ENCODE measurements at places on chromosomes 7 and 10. TPM values are rescaled to one million over a fixed set of nuclear protein-coding genes. Genes with fewer than 3 reads are reported as not detected.

DNA sequence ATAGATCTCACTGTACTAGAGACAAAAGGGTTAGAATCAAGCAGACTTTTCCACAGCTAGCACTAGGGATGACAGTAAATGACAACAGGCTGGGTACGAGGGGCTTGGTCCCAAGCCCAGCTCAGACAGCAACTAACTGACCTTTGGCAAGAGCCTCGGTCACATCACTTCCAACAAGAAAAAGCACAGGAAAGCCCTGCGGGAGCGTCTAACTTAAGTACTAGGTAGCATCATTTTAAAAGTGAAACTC, 22.8 kb downstream of the CALML3 start:
- no peak for DNase-seq

CNPY1 gene
- not detected for total RNA-seq

- no peak for DNase-seq
Measured at GRCh38 chr7:1697499-1698125, 27.5 kb downstream of the ELFN1 start.

PON1 gene
- not detected for total RNA-seq

HOXA10 gene
- not detected for total RNA-seq

DNA sequence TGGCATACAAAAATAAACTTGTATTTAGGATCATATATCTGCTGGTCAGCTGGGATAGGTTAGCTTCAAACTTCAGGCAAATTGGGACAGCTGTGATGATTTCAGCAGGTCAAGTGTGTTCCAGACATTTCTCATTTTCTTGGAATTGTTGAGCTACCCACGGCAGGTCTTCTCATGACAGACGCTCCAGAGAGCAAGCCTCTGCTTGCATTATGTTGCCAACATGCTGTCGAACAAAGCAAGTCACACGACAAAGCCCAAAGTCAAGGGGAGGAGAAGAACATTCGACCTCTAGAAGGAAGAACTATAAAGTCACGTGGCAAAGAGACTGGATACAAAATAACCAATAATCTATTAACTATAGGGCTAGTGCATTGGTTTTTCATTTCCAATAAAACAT, 103.5 kb downstream of the RAB18 start:
- no peak for DNase-seq

- no peak for DNase-seq
Measured at GRCh38 chr10:114815791-114816190, 5.8 kb upstream of the FHIP2A start.

NEUROG3 gene
- not detected for total RNA-seq

TNS3 gene
- 70.1 TPM for total RNA-seq

GRCh38 chr10:125004571-125005311, 62.8 kb downstream of the ZRANB1 start:
- no peak for DNase-seq

DNA sequence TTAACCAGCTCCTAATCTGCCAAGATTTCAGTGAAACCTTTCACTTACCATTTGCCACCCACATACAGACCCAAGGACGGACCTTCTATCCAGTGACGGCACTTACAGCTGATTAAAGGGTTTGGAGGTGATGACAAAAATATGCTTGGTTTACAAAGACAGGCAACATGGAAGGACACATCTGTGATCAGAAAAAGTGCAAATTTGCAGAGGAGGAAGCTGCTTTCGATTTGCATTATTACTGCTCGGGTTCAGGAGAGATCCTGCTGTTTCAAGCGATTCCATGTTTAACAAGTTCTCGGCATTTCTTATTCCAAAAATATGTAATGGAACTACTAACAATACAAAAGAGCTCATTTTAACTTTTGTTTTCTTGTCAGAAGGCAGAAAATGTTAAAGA, 109.0 kb downstream of the JAZF1 start:
- no peak for DNase-seq

DNA sequence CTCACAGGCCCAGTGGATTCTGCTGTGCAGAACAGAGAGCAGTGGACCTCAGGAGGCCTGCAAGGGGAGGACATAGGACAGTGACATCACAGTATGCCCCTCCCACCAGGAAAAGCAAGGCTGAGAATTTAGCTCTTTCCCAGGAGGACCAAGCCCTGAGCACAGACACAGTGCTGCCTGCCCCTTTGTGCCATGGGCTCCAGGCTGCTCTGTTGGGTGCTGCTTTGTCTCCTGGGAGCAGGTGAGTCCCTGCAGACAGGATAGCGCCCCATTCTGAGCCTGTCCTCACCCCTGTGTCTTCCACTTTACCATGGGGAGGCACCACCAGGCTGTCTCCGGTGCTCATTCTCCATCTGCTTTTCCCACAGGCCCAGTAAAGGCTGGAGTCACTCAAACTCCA, 63.0 kb upstream of the PRSS58 start:
- no peak for DNase-seq

GRCh38 chr7:76347710-76348109, 11.1 kb downstream of the YWHAG start:
- no peak for DNase-seq

- no peak for DNase-seq
Measured at GRCh38 chr7:91633013-91633441, 247.5 kb downstream of the MTERF1 start.

- no peak for DNase-seq
Measured at GRCh38 chr7:159191236-159191635, 46.6 kb upstream of the VIPR2 start.

MYO3A gene
- 1.4 TPM for total RNA-seq

DNA sequence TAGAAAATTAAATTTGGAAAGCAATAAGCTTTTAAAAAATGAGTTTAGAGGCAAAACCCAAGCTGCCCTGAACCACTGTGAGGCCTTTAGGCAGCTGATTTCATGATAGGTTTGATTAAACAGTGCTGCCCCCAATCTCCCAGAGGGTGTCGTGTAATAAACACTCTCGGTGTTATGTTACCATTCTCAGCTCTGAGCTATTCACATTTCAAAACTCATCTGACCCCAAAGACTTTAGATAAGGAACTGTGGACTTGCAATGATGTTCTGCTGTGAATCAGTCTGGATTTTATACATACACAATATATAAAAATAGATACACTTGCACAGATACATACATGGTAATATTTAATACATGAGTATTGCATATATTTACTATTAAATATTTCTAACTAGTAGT, 120.4 kb downstream of the MALRD1 start:
- no peak for DNase-seq

DNA sequence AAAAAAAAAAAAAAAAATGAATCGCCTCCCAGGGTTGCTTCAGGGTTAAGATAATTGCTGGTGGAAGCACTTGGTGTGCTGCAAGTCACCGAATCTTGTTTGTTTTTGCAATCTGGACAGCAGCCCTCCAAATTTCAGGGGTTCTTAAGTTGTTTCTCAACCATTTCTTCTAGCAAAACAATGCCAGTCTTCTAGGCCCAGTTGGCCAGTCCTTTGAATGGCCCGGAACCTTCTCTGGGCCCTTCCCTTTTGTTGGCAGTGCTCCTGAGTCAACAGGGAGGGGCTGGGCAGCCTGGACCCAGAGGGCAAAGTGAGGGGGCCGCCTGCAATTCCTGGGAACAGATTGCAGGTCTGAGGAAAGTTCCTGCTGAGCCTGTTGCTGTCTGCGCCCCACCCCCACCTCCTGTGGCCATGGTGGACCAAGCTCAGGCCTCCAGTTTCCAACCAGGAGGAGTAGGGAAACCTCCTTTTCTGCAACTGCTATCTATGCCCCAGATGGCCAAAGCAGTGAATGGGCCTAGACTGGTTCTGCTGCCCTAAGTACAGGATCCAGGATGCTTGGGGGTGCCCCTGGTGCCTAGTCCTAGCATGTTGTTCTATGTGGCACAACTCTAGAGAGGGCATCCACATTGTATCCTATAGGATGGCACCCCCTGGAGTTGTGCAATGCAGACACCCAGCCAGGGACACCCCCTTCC, 31.4 kb upstream of the PDCD4 start:
- no peak for DNase-seq

DNA sequence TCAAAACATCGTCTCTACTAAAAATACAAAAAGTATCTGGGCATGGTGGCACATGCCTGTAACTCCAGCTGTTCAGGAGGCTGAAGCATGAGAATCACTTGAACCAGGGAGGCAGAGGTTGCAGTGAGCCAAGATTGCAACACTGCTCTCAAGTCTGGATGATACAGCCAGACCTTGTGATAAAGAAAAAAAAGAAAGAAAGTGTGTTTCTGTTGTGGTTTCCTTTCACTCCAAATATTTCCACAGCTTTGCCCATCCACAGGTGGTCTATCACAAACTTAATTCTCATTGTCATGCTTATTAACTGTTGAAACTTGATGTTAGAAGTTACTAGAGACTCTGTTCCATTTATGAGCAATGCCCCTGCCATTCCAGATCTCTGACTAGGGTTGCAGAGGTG, 316.0 kb upstream of the SEMA3C start:
- no peak for DNase-seq

DNA sequence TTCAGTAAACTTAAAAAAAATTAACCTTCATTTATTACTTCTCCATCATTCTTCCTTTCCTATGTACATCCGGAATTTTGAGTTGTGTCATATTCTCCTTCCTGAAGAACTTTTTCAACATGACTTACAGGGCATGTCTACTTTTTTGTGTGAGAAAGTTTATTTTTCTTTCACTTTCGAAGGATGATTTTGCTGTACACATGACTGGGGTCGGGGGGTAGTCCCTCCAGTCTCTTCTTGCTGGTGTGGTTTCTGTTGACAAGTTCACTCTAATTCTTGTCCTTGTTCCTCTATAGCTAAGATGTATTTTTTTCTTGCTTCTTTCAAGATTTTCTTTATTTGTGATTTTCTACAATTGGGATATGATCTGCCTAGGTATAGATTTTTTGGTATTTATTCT, 55.8 kb downstream of the INPP5A start:
- DNase-seq, result peak; percentile 84

DNA sequence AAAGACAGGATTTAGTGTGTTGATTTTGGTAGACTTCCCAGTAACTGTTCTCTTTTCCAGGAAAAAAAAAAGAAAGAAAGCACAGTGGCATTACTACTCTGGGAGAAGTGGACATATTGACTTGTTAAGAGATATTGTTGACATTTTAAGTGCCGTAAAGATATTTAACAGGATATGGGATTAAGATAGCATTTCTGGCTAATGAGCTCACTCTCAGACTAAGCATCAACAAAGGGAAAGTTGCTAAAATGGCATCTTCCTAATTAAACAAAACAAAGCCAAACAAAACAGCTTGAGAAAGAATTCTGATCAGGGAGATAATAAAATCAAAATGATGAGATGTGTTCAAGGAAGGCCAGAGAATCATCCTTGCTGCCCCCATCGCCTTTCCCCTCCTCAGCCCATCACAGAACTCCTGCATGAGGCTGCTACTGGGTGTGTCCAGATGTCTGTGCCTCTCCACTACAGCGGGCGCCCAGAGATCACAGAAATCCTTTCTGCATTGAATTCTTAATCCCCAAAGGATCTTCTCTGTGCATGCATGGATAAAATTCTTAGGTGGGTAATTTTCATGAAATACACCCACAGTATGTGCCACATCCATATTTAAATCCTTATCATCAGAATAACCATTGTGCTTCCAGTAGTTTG, 270.5 kb downstream of the POU6F2 start:
- no peak for DNase-seq

PRF1 gene
- 1.0 TPM for total RNA-seq

- no peak for DNase-seq
Measured at GRCh38 chr7:43701500-43701854, 27.8 kb downstream of the COA1 start.

- DNase-seq, result no peak
Measured at GRCh38 chr7:46713868-46714596, 793.0 kb upstream of the IGFBP3 start.

AGMO gene
- not detected for total RNA-seq

GRCh38 chr10:123913688-123914268, 22.2 kb upstream of the CPXM2 start:
- peak; percentile 14 for DNase-seq

DNA sequence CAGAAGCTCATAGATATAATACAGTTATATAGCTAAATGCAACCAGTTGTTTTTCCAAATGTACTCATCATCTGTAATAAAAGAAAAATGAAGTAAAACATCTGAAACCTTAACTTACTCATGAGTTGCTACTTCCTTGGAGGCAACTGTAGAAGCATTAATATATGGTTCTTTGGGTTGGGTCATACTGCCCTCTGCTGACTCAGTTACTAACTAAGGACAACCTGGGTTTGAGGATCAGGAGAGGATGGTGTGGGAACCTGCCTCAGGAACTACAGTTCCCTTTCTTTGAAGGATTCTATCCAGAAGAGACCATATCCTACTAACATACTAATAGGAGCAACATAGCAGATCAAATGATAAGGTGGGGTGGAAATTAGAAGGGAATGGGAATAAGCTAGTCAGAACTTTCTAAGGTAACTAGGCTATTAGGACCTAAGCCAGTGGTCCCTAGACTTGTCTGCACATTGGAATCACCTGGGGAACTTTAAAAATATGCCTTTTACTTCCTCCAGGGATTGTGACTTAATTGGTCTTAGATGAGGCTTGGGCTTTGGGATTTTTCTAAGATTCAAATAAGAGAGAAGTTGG, 20.7 kb downstream of the COX15 start:
- peak; percentile 65 for DNase-seq

- DNase-seq, result no peak
Measured at GRCh38 chr10:106679314-106679713, 485.2 kb downstream of the SORCS1 start.

DNA sequence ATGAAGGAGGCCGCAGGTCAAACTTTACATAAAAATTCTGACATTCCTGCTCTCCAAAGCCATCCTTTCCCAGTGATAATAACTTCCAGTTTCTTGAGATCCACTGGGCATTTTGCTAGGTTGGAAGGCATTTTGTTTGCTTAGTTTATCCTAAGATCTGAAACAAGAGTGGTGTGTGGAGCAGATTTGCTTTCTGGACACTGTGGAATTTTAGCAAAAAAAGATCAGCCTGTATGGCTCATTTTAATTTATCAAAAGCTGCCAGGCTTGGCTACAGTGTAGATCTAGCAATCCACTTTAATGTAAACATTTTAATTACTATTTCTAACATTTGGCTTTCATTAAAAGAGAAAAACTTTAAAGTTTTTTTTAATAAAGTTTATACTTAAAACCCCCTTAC, 124.8 kb downstream of the SAMD9 start:
- DNase-seq, result no peak

TEX47 gene
- total RNA-seq, result not detected

HTR5A gene
- total RNA-seq, result not detected

GBX1 gene
- not detected for total RNA-seq

GRCh38 chr10:10846504-10846900, 171.2 kb upstream of the CELF2 start:
- no peak for DNase-seq

- DNase-seq, result no peak
Measured at GRCh38 chr7:5117095-5117970, 71.7 kb downstream of the RBAK start.

GRCh38 chr10:69819716-69820506, 18.2 kb downstream of the COL13A1 start:
- no peak for DNase-seq

DNA sequence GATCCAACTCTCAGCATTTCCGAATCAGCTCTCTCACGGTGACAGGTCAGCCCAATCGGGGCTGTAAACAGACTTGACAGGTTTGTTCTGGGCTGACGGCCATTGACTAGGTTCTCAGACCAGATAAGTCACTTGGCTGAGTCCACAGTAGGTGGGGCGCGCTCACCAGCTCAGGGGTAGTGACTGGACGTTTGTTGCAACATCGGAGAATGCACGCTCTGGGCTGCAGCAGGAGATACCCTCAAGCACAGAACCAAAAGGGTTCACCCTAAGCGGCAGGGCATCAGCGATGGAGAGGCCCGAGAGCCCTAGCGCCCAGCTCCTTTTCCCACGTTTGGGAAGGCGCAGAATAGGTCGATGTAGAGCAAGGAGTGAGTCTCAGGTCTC, 1.8 kb downstream of the KLLN start:
- no peak for DNase-seq

INHBA gene
- not detected for total RNA-seq
